Pericardium fibroblast (primary cell): ENCODE measurements at places on chromosomes 2 and 18. TPM values are rescaled to one million over a fixed set of nuclear protein-coding genes. Genes with fewer than 3 reads are reported as not detected.

The SERPINB3 gene
- not detected in 2 replicates for total RNA-seq

The PIEZO2 gene
- total RNA-seq, result 2.6 and 7.0 TPM in 2 replicates

The ABCG8 gene
- total RNA-seq, result not detected in 2 replicates

The CERKL gene
- not detected in 2 replicates for total RNA-seq

The PDCD1 gene
- 0.12 TPM in 1 of 2 replicates, not detected in the other for total RNA-seq

The UGT1A6 gene
- total RNA-seq, result not detected in 2 replicates

The ABCG5 gene
- total RNA-seq, result 0.17 TPM in 1 of 2 replicates, not detected in the other

The NETO1 gene
- not detected in 2 replicates for total RNA-seq

The OTOS gene
- not detected in 2 replicates for total RNA-seq

The FBLN7 gene
- total RNA-seq, result 3.7 and 5.4 TPM in 2 replicates

The REG3G gene
- not detected in 2 replicates for total RNA-seq

The ICA1L gene
- total RNA-seq, result 1.3 and 6.7 TPM in 2 replicates

The TMEM37 gene
- total RNA-seq, result 2.0 and 7.6 TPM in 2 replicates

The HRH4 gene
- not detected in 2 replicates for total RNA-seq

The RNF152 gene
- total RNA-seq, result 1.4 and 3.3 TPM in 2 replicates

The ANKRD23 gene
- total RNA-seq, result 1.4 and 2.7 TPM in 2 replicates

The RUFY4 gene
- total RNA-seq, result not detected in 2 replicates
